Heart left ventricle (tissue), 16 donors: ENCODE measurements at places on chromosomes 11 and 22. TPM values are rescaled to one million over a fixed set of nuclear protein-coding genes. Genes with fewer than 3 reads are reported as not detected.

GLB1L2 gene
- polyA plus RNA-seq = 0.42 TPM

DNA sequence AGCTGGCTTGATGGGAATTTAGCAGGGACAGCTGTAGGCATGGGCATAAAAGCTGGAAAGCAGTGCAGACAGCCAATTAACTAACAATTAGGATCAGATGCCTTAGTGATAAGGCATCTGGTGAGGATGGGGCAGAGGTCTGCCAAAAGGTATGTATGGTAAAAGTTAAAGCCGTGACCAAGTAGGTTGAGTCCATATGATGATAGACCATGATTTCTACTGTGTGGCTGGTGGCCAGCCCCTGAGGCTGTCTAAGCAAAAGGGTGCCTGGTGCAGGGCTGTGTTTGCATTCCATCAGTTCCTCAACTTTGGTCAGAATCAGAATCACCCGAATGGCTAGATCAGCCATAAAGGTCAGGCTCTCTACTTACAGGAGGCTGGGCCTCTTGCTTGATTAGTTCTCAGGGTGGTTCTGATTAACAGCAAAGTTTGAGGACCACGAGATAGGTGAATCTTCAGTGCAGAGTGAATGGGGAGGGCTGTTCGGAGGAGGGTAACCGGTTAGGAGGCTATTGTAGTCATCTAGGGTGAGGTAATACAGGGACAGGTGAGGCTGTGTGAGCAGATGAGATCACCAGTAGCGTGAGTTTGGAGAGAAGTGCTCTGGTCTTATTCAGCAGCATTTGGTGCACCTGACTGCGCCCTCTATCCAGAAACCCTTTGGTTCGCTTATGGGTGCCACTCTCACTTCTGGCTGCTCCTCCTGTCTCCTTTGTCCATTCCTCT, 27.2 kb downstream of the PPFIBP2 start:
- DNase-seq = no peak

DNA sequence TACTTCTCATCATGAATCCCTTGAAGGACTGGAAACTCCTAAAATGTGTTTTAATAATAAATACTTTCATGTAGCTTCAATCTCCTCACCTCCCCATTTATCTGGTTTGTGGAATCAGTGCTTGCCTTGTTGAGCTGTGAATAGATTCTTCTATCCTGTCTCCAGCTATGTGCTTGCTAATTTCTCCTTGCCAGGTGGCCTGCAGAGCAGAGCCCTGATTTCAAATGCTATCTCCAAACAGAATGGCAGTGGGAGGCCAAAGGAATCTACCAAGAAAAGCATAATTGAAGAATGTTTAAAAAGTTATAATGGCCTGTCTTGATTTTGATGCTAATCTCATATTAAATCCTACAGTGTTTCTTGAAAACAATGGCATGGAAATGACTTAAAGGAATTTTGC, 309.3 kb upstream of the CHORDC1 start:
- DNase-seq = no peak

- DNase-seq = no peak
Observed at GRCh38 chr22:23146478-23147205, 1.4 kb downstream of the RAB36 start.

DNA sequence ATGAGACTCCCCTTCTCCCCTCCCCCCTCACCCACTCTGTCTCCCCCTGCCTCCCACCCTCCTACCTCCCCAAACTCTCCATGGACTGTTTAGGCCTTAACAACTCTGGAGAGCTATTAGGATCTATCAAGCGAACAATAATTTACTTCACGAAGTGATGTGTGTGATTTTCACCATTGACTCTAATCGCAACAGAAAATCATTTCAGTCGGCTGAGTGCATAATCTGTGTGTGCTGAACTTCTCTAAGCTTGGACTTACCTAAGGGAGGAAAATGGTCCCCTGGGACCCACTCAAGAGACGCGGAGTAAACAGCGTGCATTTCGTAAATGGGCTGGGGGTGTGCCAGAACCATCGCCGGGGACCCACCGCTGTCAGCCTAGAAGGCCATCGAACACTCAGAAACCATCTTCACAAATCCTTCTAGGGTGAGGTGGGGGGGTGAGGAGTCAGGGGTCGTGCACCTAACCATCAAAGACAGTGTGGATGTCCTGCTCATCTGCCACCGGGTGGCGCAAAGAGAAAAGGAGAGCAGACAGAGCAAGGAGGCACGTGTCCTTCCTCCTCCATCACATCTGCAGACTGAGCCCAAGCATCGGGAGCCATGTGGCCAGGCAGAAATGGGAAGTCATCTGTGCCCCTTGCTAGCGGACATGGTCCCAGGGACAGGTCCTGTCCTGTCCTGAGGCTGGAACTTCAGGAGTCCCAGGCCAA, 62.1 kb upstream of the NUP50 start:
- no peak for DNase-seq

DNA sequence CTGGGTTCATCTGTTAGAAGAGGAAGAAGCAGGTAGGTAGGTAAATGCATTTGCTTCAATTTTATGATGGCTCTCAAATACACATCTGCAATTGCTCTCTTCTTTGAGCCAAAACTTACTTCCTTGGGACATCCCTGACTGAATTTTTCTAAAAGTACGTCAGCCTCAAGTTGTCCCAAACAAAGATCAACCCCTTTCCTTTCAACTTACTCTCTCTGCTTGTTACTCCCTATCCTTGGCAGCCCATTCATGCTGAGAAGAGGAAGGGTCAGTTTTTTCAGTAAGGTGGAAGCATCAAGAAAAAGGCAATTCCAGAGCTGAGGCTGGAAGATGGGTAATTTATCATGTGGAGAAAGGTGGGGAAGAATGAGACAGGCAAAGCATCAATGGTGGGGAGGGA, 111.2 kb downstream of the LRRC32 start:
- DNase-seq = no peak
